ENCODE measurements at places on chromosomes 6 and 20. TPM values are rescaled to one million over a fixed set of nuclear protein-coding genes. Genes with fewer than 3 reads are reported as not detected.

SSTR4 gene
- not detected for total RNA-seq

RBPJL gene
- not detected for total RNA-seq

POM121L2 gene
- not detected for total RNA-seq

CST1 gene
- total RNA-seq, result not detected

PXMP4 gene
- total RNA-seq, result 7.4 TPM

OR2H2 gene
- not detected for total RNA-seq

CASS4 gene
- total RNA-seq, result 4.6 TPM

CCM2L gene
- not detected for total RNA-seq

UBE2J1 gene
- 34.8 TPM for total RNA-seq

C6orf163 gene
- 1.1 TPM for total RNA-seq

DNA sequence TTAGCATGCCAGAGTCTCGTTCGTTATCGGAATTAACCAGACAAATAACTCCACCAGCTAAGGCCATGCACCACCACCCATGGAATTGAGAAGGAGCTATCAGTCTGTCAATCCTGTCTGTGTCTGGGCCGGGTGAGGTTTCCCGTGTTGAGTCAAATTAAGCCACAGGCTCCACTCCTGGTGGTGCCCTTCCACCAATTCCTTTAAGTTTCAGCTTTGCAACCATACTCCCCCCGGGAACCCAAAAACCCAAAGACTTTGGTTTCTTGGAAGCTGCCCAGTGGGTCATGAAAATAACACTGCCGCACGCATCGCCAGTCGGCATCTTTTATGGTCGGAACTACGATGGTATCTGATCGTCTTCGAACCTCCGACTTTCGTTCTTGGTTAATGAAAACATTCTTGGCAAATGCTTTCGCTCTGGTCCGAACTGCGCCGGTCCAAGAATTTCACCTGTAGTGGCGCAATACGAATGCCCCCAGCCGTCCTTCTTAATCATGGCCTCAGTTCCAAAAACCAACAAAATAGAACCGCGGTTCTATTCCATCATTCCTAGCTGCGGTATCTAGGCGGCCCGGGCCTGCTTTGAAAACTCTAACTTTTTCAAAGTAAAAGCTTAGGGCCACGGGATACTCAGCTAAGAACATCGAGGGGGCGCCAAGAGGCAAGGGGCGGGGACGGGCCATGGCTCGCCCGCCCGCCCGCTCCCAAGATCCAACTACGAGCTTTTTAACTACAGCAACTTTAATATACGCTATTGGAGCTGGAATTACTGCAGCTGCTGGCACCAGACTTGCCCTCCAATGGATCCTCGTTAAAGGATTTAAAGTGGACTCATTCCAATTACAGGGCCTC is 1958.5 kb upstream of the DEFB115 start:
- no peak for DNase-seq

- no peak for DNase-seq
These were observed 36.4 kb upstream of the SOX4 start for GRCh38 chr6:21556968-21557721.

DNA sequence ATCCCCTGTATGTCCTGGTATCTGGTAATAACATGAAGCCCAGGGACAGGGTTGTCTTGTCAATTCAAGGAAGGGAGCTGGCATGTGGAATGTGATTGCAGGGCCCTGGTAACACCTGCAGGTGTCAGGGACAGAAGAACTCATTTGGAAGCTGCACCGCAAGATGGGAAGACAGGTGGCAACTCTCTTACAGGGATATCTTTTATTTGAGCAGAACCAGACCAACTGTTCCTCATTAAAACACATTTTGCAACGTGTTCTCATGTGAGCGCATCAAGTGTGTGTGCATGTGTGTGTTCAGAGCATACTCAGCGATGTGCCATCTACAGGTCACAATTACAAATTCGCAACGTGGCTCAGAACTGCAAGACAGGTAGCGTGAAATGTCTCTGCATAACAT is 370.9 kb upstream of the SOX4 start:
- DNase-seq, result no peak

DNA sequence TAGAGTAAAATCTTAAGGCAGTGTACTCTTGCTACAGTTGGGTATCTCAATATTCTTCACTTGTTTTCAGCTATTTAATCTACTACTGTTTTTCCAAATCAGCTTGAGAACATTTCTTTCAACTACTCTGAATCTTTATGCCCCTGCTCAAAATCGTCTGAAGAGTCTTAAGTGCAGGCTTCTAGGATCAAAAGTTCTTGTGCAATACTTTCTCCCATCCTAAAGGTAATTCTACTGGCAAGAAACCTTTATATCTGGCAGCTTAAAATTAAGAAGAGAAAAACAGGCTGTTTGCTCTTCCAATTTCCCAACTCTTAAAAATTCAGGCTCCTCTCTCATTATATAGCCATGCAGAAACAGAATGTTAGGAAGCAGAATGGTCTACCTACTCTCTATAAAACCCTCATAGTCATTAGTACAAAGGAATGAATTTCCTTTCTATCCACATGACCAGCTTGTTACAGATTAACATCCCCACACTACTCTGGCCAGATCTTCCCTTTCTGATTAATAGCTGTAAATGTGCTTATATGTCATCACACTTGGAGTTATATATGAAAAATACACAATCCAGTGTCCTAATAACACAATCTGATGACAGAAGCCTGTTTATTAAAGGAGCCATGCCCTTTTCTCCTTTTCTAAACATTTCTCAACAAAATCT is 122.2 kb upstream of the FAM184A start:
- DNase-seq, result no peak

- no peak for DNase-seq
These were observed 114.1 kb upstream of the SNX9 start for GRCh38 chr6:157708933-157709332.

- DNase-seq, result no peak
These were observed 79.2 kb upstream of the LY86 start for GRCh38 chr6:6509284-6509683.

DNA sequence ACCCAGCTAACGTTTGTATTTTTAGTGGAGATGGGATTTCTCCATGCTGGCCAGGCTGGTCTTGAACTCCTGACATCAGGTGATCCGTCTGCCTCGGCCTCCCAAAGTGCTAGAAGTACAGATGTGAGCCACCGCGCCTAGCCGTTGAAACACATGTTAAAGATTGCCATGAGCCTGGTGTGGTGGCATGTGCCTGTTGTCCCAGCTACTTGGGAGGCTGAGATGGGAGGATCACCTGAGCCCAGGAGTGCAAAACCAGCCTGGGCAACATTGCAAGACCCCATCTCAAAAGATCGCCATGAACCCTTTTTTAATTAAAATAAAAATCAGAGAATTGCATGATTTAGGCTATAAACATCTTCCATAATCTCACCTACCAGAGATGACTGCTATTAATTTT is 2.7 kb downstream of the EFCAB8 start:
- no peak for DNase-seq

- no peak for DNase-seq
These were observed 47.9 kb downstream of the EPB41L2 start for GRCh38 chr6:131015025-131015591.

GRCh38 chr20:19692685-19693119 is 65.4 kb upstream of the RIN2 start:
- peak; percentile 15 for DNase-seq

- DNase-seq, result no peak
These were observed 509.2 kb downstream of the FRK start for GRCh38 chr6:115551527-115551926.

DNA sequence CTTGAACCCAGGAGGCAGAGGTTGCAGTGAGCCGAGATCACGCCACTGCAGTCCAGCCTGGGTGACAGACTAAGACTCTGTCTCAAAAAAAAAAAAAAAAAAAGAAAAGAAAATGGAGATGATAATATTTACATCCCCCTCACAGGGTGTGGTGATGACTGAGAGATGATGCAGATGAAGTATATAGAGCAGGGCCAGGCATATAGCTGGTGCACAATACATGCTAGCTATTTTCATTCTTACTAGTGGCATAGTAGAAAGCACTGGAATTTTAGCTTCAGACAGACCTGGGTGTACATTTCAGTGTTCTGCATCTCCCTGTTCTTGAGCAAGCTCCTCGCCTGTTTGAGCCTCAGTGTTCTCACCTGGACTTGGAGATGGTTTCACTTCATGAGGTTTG is 36.9 kb downstream of the CEBPB start:
- no peak for DNase-seq

DNA sequence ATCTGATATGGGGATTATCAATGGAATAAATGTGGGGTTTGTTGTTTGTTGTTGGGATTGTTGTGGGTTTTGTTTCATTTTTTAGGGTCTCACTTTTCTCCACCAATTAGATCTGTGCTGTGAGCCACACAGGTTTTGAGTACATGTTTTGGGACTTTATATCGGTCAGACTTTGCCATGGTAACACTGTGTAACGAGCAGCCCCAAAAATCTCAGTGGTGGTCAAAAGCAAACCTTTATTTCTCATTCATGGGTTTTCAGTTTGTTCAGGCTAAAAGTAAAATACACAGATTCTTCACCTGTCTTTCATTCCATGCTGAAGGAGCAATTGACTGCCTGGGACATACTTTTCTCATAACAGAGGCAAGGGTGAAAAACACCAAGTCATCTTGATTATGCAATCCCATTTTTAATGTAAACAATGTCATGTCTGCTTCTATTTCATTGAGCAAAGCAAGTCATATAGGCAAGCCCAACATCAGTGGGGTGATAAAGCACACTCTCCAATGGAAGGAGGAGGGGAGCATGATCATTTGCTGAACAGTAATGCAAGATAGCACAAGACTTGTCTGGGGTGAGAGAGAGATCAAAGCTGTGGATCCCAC is 101.1 kb upstream of the PLCB4 start:
- no peak for DNase-seq

- DNase-seq, result no peak
These were observed 42.6 kb downstream of the MAP1LC3A start for GRCh38 chr20:34600892-34601653.

DNA sequence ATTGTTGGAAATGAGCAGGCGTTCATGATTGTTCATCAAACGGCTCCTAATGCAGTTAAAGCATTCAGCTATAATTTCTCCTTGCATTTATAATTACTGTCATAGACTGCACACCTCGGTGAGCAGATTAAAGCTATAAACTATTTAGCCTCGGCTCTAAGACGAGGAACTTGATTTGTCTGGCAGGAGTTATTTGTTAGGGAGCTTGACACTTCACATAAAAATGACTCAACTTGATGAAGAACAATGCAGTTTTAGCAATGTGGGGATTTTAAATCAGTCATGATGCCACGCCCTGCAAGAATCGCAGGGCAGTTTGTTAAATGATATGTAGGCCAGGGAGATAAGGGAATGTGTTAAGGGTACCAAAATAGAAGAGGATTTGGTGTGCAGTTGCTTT is 290.2 kb downstream of the TSHZ2 start:
- DNase-seq, result no peak

- DNase-seq, result no peak
These were observed 35.3 kb upstream of the KCNB1 start for GRCh38 chr20:49517805-49518100.

- no peak for DNase-seq
These were observed 18.8 kb downstream of the KCNK5 start for GRCh38 chr6:39210450-39210849.

- DNase-seq, result no peak
These were observed 71.9 kb downstream of the TMEM170B start for GRCh38 chr6:11609324-11610071.
